ENCODE measurements at places on chromosomes 2 and 18.

- DNase-seq, result no peak
These were observed 508.2 kb upstream of the DSEL start for GRCh38 chr18:68024716-68025115.

DNA sequence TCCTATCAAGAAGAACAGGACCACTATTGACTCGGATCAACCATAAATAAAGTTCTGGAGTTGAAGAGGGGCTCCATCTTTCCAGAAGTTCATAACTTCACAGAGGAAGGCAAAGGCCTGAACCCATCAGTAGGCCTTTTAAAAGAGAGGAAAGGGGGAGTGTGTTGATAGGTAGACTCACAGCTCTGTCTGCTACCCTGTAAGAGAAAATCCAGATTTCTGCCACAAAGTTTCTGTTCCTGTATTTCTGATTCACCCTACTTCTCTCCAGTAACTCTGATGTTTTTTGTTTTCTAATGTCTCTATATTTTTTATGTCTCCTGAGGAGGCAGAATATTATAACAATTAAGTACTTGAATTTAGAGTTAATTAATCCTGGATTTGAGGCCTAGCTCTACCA, 564.0 kb downstream of the TNS1 start:
- no peak for DNase-seq

GRCh38 chr2:150138587-150138986, 348.9 kb downstream of the RND3 start:
- DNase-seq, result no peak

DNA sequence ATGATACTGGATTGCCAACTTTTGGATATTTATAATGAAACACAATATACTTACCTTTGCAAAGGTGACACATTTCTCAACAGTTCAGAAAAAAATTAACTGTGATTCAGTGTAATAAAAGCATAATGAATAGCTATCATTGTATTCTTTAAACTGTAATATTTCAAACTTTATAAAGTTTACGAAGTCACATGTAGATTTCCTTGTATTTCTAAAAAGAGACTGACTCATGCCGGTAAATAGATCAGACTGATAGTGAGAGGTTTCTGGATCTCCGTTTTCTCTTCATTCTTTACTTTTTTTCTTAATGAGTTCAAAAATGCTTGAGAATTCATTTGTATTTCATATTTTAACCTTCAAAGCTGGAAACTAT, 70.1 kb downstream of the EML4 start:
- no peak for DNase-seq

- DNase-seq, result no peak
These were observed 94.0 kb downstream of the C1QL2 start for GRCh38 chr2:119064567-119064966.

GRCh38 chr2:126966601-126967000, 67.9 kb downstream of the TEX51 start:
- DNase-seq, result no peak

DNA sequence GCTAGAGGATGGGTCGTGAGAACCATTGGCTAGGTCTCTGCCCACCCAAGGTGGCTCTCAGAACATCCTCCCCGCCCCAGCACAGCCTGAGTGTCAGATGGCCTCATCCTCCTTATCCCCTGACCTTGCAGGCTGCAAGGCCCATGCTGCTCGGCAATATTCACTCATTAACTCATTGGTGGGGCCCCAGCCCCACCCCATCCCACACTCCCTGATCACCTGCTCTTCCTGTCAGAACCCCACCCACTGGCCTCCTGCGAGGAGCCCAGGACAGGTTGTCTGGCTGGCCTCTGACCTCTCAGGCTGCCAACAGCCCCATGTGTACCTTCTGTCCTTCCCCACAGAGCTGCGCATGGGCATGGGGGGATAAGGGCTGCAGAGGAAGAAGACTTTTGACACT, 5.3 kb downstream of the ADCY3 start:
- DNase-seq, result no peak
